ENCODE measurements at places on chromosomes 4 and X.
A peak's percentile ranks its signal among the peaks of the same experiment; 100 is the strongest.

GRCh38 chr4:138488533-138488932 is 246.4 kb upstream of the SLC7A11 start:
- DNase-seq = no peak

- no peak for DNase-seq
Measured at GRCh38 chrX:45517090-45517973, 316.7 kb upstream of the DIPK2B start.

DNA sequence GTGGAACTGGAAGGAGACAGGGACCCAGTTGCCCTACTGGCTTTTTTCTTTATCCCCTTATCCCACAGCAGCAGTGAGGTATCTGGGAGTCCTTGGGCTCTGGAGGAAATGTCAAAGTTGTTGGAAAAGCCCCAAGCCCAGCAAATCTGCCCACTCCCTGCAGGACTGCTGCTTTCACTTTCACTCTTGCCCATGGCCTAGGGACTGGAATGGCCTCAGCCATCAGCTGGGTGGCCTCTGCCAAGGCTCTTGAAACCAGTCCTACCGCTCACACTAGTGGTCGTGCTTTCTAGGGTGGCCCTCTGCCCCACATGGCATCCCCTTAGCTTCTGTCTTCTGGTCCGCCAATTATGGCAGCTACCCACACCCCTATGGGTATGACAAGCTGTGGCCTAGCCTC is 9.7 kb upstream of the RHOXF1 start:
- DNase-seq = no peak

- no peak for DNase-seq
Measured at GRCh38 chr4:24747234-24747975, 48.0 kb upstream of the SOD3 start.

DNA sequence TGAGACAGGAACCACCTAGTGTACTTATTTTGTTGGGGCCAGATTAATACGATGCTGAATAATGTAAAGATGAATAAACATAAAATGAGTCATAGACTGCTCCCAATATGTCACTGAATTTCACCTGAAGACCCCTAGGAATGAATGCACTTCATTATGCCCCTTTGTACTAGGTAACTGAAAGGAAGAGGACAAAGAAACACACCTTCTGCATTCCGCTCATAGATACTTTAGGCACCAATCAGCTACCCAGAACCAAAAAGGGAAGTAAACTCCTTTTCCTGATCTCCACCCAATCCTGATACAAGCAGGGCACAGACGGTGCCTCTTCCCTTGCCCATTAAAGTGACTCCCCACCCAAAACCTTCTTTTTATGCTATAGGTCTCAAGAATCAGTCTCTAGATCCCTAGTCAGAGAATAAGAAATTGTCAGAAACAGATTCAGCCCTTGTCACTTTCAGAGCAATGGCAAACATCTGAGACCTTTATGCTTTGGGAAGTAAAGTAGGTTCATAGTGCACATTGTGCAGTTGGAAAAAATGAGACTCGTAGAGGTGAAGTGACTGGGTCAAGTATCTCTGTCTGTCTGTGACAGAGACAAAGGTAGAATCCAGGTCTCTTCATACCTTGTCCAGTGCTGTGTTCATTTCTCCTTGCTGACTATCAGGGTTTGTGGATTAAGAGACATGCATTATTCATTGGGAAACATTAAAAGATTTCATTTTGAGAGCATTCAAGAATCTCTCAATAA is 2.3 kb downstream of the GPR174 start:
- no peak for DNase-seq

DNA sequence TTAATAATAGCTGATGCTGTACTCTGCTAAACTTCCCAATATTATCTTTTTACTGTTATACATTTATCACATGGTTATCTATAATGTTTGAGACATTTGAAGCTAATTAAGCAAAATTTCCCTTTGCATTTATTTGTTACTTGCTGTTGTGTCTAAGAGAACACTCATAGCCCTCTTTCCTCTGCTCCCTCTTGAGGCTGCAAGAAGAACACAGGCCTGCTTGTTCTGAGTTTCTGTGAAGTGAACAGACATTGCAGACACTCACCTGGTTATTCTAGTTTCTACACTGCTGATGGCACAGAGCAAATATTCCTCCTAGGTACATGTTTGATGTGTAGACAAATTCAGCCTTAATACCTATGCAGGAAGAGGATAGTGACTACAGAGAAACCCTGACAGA is 367.8 kb downstream of the GASK1B start:
- no peak for DNase-seq

DNA sequence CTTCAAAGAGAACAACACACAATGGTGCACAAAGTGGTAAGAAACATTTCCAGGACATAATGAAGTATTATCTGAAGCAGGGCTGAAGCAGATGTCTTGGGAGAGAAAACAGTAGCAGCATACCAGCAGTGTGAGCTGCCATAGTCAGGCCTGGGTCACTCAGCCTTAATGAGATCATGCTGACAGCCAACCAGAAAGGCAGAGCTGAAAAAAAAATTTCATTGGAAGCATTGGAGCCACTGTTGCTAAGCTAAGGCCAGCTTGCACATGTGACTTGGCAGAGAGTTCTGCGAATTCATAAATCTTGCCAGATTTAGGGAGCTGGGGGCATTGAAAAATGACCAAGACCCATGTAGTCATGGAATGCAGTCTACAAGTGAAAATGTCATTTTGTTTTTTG is 444.0 kb upstream of the PITX2 start:
- no peak for DNase-seq

GRCh38 chr4:132101526-132101925 is 1047.6 kb upstream of the PCDH10 start:
- no peak for DNase-seq

DNA sequence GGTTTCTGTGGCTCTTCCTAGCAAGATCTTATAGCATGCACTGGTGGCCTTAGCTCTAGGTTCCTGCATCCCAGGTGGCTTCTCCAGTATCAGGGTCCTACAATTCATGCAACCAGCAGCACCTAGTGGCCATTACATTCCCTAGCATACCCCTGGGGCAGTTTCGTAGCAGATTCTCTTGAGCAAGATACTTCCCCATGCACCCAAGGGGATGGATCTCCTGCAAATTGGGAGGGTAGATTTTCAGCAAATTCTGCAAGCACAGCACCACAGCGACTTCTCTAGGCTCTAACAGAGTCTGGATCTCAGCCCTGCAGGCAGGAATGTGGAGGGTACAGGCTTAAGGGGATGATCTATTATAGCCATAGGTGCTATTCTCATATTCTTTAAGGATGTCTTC is 13.1 kb upstream of the SLC9B1 start:
- no peak for DNase-seq

DNA sequence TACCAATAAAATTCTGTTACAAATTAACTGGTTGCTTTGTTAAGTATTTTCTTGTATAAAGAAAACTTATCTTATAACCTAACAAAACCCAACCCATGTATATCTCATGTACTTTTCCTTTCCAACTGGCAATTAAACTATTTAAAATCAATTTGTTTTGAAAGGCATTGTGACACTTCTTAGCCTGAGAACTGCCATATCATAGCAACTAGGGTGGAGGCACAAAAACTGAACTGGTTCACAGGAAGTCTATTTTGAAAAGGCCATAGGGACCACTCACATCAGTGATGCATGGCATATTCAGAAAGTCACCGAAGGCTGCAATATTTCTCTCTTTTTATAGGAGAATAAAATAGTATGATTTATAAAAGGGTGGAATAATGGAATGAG is 40.5 kb upstream of the ARSJ start:
- DNase-seq = no peak

DNA sequence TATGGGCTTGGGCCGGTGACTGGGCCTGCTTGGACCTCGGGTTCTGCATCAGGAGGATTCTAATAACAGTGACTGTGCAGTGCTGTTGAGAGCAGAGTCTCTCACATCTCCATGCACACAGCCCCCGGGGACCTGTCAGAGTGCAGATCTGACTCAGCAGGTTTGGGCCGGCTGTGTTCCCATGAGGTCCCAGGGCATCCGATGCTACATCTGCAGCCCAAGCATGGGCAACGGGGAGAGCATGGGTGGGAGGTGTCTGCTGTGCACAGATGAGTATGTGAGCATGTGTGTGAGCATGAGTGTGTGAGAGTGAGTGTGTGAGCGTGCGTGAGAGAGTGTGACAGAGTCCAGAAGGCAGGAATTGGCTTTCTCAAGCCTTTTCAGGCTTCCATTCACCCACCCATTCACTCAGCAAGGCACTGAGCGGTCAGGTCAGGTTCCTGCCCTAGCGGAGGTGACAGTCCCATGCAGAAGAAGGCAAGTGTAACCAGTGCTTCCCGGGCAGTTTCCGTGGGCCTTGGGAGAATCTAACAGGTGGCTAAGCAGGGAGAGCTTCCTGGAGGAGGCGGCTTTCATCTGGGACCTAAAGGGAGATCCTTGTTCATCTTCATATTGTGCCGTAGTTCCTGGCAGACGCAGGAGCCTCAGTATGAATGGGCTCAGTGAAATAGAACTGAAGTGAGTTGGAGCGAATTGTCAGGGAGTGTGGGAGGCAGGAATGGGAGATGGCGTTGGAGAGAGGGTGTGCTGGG is 62.6 kb downstream of the SORCS2 start:
- no peak for DNase-seq

GRCh38 chr4:108172753-108173598 is 4.2 kb upstream of the LEF1 start:
- DNase-seq = peak; percentile 74

DNA sequence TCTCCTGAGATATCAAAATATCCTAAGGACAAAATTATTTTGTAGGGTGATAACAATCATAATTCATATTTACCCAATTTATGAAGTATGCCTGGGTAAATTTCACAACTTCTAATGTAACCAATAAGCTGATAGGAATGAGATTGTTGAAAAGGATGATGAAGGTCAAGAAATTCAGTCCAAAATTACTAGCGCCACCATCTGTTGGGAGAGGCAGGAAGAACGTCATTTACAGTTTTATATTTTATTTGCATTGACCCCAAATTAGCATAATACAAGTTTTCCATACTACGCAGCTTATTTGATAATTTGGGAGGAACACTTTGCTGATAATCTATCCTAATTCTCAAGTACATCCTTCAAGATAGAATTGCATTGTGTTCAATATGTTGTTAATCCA is 78.7 kb downstream of the ATP8A1 start:
- DNase-seq = no peak

GRCh38 chr4:40309250-40309774 is 25.8 kb upstream of the CHRNA9 start:
- DNase-seq = peak; percentile 91

GRCh38 chr4:139809757-139810140 is 144.1 kb downstream of the MGST2 start:
- DNase-seq = no peak

DNA sequence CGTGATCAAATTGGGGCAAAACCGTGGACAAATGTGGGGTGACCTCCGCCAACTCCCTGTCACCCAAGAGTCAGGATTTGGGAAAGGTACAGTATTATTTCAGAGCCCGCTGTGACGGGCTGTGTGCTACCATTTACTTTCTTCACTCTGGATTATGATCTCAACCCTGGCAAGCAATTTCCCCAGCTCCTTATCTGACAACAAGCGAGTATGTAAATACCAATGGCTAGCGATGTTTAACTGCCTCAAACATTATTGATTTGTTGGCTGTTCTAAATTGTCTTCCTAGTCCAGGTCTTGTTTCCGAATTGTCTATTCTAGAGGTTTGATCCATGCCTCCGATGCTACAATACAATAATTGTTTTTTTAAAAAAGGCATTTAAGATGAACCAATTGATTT is 17.7 kb upstream of the PITX2 start:
- no peak for DNase-seq

DNA sequence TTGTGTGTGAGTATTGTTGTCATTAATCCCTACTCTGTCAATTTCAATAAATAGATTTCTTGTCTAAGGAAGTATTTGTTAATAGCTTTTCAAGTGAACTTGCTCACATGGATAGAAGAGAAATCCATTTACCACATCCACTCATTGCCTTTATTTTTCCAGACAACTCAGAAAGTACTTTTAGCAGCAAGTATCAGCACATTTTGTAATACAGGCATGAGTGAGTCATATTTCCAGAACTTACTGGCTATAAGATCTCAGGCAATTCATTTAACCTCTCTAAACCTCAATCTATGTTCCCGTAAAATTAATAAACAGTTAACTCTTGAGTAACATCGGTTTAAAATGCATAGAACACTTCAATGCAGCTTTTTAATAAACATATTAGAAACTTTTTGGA is 317.9 kb upstream of the PCDH7 start:
- no peak for DNase-seq

DNA sequence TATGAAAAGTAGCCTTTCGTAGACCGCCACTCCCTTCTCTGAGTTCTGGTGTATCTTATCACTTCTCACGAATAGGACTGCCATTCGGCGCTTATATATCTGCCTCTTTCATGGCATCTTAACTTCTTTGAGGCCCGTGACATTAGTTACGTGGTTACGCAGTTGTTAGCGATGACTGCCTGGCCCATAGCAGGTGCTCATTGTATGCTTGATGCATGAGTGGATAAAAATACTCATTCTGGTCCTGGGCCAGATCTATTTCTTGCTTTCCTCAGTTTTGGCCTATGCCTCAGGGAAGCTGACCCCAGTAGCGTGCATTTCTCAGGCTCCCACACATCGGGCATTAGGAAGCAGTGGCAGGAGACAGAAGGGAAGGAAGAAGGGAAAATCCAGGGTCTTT is 60.7 kb upstream of the PITX2 start:
- DNase-seq = no peak
